ENCODE measurements at places on chromosomes 12 and 14. TPM values are rescaled to one million over a fixed set of nuclear protein-coding genes. Genes with fewer than 3 reads are reported as not detected.

SEC23A gene
- 448 TPM for total RNA-seq

RCOR1 gene
- 16.7 TPM for total RNA-seq

TGM1 gene
- total RNA-seq, result 0.65 TPM

NGB gene
- total RNA-seq, result not detected

FGF6 gene
- not detected for total RNA-seq

SYCP3 gene
- 0.33 TPM for total RNA-seq

NTS gene
- total RNA-seq, result 0.39 TPM

CIROP gene
- total RNA-seq, result not detected

KRT5 gene
- 0.52 TPM for total RNA-seq

PDZRN4 gene
- total RNA-seq, result 0.07 TPM

MMP19 gene
- 16.2 TPM for total RNA-seq

ANG gene
- total RNA-seq, result 6.8 TPM

IL31 gene
- not detected for total RNA-seq

KRT83 gene
- total RNA-seq, result not detected

DEPDC4 gene
- 1.1 TPM for total RNA-seq

ATL1 gene
- 4.0 TPM for total RNA-seq

NR1H4 gene
- total RNA-seq, result not detected

TMEM121 gene
- total RNA-seq, result 8.9 TPM

NELL2 gene
- total RNA-seq, result not detected

COCH gene
- 0.46 TPM for total RNA-seq

ACOT6 gene
- total RNA-seq, result not detected

PLD4 gene
- 0.07 TPM for total RNA-seq

POTEG gene
- not detected for total RNA-seq

KRT1 gene
- not detected for total RNA-seq

APAF1 gene
- 19.7 TPM for total RNA-seq

PROX2 gene
- not detected for total RNA-seq

LRFN5 gene
- total RNA-seq, result 11.3 TPM

All from smooth muscle cell of the pulmonary artery (primary cell).